ENCODE measurements at places on chromosomes 1 and 21.
A peak's percentile ranks its signal among the peaks of the same experiment; 100 is the strongest.

- DNase-seq = no peak
These were observed 235.4 kb upstream of the ADAMTS5 start for GRCh38 chr21:27202301-27202700.

GRCh38 chr1:64864018-64864940 lies 102.1 kb downstream of the JAK1 start:
- DNase-seq = peak; percentile 62

DNA sequence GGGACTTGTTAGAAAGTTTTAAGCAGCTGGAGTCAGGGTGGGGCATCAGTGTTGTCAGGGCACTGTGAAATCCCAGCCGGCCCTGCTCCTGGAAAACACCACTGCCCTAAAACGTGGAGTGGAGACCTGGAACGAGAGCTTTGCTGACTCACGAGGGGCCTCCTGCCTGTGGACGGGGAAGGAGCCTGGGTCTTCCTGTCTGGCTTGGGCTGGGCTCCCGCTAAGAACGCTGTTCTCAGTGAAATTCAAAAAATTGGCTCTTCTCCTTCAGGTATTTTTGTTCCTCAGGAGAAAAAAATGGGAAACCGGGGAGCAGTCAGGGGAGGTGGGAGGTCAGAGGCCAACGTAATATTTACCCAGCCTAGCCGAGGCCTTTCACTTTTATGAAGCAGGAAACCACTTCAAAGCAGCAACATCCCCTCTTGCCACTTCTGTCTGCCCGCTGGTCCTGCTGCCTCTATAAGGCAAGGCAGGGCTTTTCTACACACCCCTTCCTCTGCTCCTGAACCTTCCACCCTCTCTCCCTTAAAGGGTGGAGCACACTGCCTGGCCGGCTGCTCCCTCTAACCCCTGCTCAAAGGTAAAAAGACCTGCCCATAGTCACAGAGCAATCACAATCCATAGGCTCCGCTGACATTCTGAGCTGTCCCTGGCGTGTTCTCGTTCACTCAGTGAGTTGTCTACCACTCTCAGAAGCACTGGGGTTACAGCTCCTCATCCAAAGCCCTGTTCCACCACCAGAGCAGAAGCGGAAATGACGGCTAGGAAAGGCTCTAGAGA lies 8.0 kb downstream of the PLXNA2 start:
- no peak for DNase-seq

GRCh38 chr1:239758756-239759155 lies 332.9 kb upstream of the FMN2 start:
- DNase-seq = no peak

GRCh38 chr1:38586993-38587646 lies 272.5 kb downstream of the RRAGC start:
- DNase-seq = peak; percentile 42

DNA sequence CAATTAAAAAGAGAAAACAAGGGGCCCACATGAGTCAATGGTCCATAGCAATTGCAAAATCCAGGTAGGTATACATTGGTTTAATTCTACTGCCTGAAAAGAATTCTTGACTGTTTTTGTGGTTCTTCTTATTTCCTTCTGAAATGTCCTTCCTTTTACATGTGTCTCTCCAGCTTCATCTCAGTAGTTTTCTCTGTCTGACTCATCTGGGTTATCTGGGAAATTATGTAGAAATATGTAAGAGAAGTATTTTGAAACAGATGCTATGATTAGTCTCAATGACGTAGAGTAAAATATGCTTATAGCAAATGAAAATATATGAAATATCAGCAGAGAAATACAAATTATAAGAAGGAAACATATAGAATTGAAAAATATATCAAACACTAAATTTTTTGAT lies 953.2 kb downstream of the BRINP3 start:
- no peak for DNase-seq

- DNase-seq = no peak
These were observed 1.7 kb upstream of the CHRNB2 start for GRCh38 chr1:154565876-154566275.

- DNase-seq = no peak
These were observed 79.3 kb downstream of the ST6GALNAC3 start for GRCh38 chr1:76153841-76154205.

- DNase-seq = no peak
These were observed 83.4 kb downstream of the FOXD2 start for GRCh38 chr1:47521034-47521881.

- no peak for DNase-seq
These were observed 54.0 kb downstream of the ZNF281 start for GRCh38 chr1:200355801-200356200.

GRCh38 chr1:89711140-89711778 lies 78.3 kb downstream of the LRRC8C start:
- no peak for DNase-seq

GRCh38 chr1:155499263-155499662 lies 63.3 kb downstream of the ASH1L start:
- DNase-seq = no peak

Measured in naive thymus-derived CD8-positive, alpha-beta T cell (primary cell).